ENCODE measurements at places on chromosomes 7 and 10.

DNA sequence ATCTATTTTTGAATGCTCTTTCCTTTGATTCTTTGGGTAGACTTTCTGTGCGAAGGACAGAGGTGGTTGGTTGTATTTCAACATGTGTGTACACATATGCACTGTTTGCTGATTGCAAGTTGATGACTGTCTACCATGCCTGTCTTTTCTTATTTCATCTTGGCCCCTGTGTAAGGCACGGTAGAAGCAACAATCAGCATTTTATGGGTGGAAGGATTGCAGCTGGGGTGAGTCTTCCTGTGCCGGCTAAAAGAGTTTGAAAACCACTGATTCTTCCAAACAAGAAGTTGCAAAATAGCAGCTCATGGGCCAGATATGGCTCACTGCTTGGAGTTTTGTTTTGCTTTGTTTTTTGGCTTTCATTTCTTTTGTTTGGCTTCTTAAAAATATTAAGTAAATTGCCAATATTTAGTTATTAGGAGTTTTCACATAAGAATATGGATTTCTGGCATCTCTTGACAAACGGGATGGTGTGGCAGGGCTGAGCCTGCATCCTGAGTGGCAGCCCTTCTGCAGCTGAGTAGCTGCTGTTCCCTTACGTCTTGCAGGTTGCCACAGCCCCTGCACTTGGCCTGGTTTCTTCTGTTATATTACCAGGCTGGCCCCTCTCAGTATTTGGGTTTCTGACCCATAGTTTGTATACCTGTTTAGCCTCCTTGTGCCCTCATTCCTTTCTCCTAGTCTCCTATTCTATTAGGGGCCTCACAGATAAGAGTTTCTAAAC is 7.2 kb downstream of the ZNF862 start:
- no peak for DNase-seq

- no peak for DNase-seq
Observed at GRCh38 chr10:99661377-99661763, 2.1 kb downstream of the ENTPD7 start.

- DNase-seq = no peak
Observed at GRCh38 chr10:56547163-56547562, 186.1 kb upstream of the ZWINT start.

DNA sequence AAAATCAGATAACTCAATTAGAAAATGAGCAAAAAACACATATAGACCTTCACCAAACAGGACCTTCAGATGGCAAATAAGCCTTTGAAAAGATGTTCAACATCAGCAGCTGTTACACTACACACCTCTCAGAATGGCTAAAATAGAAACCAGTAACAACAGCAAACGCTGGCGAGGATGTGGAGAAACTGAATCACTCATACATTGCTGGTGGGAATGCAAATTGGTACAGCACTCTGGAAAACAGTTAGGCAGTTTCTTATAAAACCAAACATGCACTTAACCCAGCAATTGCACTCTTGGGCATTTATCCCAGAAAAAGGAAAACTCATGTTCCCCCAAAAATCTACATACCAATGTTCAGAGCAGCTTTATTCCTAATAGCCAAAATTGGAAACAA is 37.7 kb upstream of the SMARCD3 start:
- DNase-seq = no peak

DNA sequence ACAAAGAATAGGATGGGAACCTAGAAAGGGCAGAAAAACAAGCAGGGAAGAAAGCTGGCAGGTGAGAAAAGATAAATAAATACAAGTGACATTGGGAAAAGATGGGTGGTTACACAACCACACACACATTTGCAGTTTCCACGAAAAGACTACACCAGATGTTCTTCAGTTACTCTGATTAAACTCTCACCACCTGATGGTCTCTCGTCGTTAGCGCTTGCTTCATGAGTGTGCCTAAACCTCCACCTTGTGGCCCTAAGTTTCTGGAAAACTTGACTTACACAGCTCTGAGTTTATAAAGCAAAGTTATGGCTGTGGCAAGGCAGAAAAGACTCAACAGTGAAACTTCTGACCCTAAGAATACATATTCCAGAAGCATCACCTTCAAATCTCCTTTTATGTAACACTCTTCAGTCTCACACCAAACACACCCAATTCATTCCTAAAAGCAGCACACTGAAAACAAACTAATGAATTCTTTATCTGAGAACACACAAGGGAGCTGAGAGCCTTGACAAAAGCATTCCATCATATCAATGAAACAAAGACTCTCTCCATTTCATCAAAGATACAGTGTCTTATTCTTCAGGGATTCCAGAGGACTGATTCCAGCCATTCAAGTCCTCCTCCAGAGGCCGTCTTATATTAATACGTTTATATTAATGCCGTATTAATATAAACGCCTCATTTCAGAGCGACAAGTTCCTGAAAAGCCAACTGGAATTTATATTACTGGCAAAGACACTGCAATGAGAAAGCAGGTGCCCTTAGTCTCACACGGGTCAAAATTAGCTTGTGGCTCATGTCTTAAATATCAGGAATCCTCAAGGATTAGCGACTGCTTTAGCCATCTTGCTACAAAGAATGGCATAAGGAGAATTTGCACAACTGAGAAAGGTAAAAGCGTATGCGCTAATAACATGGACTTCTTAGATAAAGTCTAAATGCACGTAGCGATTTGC is 77.6 kb downstream of the RNF216 start:
- no peak for DNase-seq

- peak; percentile 39 for DNase-seq
Observed at GRCh38 chr7:39414224-39415035, 151.8 kb upstream of the YAE1 start.
